ENCODE measurements at places on chromosomes 7 and 10. TPM values are rescaled to one million over a fixed set of nuclear protein-coding genes. Genes with fewer than 3 reads are reported as not detected.

Gene HSPA12A
- total RNA-seq = 15.0 TPM

Gene ACTL6B
- total RNA-seq = not detected

GRCh38 chr10:78571286-78571685 lies 497.5 kb upstream of the ZMIZ1 start:
- H3K4me3 ChIP-seq = no peak overlapping the region
- H3K27ac ChIP-seq = no peak overlapping the region
- no peak for DNase-seq
- peaks cover 16% of the 10 kb centered on the region for H3K4me1 ChIP-seq

- H3K27ac ChIP-seq = no peak overlapping the region
- no peak for DNase-seq
- H3K27me3 ChIP-seq = no peaks in the 10 kb centered on the region
- H3K4me3 ChIP-seq = no peak overlapping the region
These were observed 35.3 kb upstream of the ZRANB1 start for GRCh38 chr10:124906551-124907001.

GRCh38 chr7:150955519-150956394 lies 22.4 kb downstream of the KCNH2 start:
- peak overlapping the region; percentile 96 for H3K27ac ChIP-seq
- peaks cover 81% of the 10 kb centered on the region for H3K4me1 ChIP-seq
- peaks cover 72% of the 10 kb centered on the region for H3K27me3 ChIP-seq
- H3K4me3 ChIP-seq = peak overlapping the region; percentile 27
- DNase-seq = peak; percentile 68

Gene OR2F1
- not detected for total RNA-seq

Gene DLX5
- total RNA-seq = not detected

Gene RPEL1
- not detected for total RNA-seq

Gene PLCE1
- 11.2 TPM for total RNA-seq

- H3K36me3 ChIP-seq = no peaks in the 10 kb centered on the region
- peak; percentile 36 for DNase-seq
- peaks cover 13% of the 10 kb centered on the region for H3K4me1 ChIP-seq
- H3K4me3 ChIP-seq = no peak overlapping the region
- no peak overlapping the region for H3K27ac ChIP-seq
These were observed 107.4 kb downstream of the DYNC2I1 start for GRCh38 chr7:158963771-158964241.

DNA sequence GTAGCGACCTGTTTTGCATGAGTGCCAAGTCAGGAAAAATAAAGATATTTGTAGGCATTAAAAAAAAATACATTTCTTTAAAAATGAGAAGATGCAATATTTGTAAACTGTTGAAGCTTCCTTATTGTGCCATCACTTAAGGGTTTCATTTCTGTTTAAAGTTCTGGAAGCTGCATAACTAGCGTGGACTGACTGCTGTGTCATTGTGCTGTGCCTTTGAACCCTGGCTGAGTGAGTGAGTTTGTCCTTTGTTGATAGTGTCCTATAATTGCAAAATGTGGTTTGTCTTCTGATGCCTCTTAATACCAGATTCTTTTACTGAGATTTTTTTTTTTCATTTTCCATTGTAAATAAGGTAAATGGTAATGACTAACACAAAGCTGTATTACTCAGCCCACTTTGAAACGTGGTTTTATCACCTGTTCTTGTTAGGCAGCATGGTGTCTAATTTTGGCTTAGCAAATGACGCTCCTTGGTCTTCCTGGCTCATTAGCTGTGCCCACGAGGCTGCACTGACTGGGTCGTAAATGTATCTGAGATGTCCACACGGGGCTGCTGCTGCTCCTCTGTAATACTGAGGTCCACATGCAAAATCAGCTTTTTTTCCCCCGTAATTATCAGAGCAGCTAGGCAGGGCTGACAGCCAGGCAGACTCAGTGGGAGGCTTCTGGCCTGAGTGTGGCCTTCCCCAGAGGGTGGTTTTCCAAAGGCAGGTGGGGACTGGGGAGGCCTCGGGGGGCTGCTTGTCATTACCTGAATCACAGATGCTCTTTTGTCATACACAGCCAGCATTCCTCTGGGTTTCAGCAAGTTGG lies 14.8 kb downstream of the ZSCAN25 start:
- peak; percentile 34 for DNase-seq
- H3K4me1 ChIP-seq = peaks cover 28% of the 10 kb centered on the region
- H3K4me3 ChIP-seq = no peak overlapping the region
- H3K36me3 ChIP-seq = peaks cover 63% of the 10 kb centered on the region
- H3K27me3 ChIP-seq = no peaks in the 10 kb centered on the region

Gene TMEM140
- 23.3 TPM for total RNA-seq
